Thoracic aorta (tissue), 2 donors: ENCODE measurements at places on chromosomes 16 and 17.

DNA sequence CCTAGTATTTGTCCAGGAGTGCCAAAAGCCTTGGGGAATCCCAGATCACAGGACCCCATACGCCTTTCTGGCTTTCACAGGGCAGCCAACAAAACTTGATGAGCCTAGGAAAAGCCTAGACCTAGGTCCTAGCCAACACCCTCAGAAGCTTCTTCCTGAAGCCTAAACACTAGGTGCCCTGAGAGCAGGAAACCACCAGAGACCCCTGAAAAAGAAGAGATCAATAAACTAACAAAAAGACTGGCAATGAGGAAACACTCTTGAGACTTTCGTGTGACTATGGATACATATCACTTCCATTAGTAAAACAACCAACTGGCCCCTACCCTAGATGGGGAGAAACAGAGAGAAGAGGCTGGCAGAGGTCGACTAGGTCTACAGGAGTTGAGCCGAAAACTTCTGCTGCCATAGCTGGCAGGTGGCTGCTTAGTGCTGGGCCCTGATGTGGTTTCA, 1.2 kb downstream of the ORMDL3 start:
- no peaks in the 10 kb centered on the region for H3K27me3 ChIP-seq
- DNase-seq, result no peak
- peak overlapping the region; percentile 93 for H3K4me3 ChIP-seq
- no peak overlapping the region for H3K27ac ChIP-seq
- peaks cover 20% of the 10 kb centered on the region for H3K36me3 ChIP-seq

GRCh38 chr16:84817206-84817605, 2.6 kb upstream of the CRISPLD2 start:
- H3K27ac ChIP-seq, result no peak overlapping the region
- peaks cover 18% of the 10 kb centered on the region for H3K4me1 ChIP-seq
- H3K4me3 ChIP-seq, result no peak overlapping the region
- no peak for DNase-seq
- H3K36me3 ChIP-seq, result no peaks in the 10 kb centered on the region

GRCh38 chr17:3968015-3968414, 3.8 kb upstream of the ATP2A3 start:
- DNase-seq, result no peak
- no peak overlapping the region for H3K27ac ChIP-seq
- H3K4me1 ChIP-seq, result peaks cover 17% of the 10 kb centered on the region

DNA sequence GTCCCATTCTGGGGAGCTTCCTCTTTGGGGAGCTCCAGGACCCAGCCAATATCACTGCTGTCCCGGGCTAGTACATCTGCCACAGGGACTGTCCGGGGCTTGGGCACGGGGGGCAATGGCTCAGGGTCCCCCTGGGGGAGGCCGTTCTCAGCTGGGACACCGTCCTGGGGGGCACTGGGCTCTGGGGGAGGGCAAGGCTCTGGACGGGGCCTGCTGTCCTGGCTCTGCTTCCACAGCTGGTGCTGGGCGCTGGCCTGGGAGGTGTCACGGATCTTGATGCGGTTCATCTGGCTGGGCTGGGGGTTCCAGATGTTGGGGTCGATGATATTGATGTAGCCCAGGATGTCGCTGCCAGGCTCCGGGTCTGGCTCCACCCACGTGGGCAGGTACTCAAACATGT, 26.1 kb downstream of the SLC5A10 start:
- H3K4me1 ChIP-seq, result no peaks in the 10 kb centered on the region
- H3K27me3 ChIP-seq, result no peaks in the 10 kb centered on the region
- peaks cover 19% of the 10 kb centered on the region for H3K36me3 ChIP-seq
- H3K4me3 ChIP-seq, result no peak overlapping the region

DNA sequence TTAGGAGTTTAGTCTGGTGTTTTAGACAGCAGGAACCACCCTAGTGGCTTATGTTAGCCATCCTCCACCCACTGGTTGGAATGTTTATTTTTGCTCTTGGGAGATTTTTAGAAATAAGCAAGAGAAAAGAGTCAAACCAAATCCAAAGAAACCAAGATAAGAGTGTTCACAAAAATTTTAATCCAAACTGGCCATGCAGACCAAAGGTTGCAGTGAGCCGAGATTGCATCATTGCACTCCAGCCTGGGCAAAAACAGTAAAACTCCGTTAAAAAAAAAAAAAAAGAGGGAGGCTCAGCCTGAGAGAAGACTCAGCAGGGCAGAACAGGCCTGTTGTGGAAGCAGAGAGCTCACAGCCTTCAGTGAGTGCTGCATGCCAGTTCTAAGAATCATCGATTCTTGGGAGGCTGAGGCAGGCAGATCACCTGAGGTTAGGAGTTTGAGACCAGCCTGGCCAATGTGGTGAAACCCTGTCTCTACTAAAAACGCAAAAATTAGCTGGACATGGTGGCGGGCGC, 12.2 kb upstream of the C16orf54 start:
- no peak overlapping the region for H3K27ac ChIP-seq
- DNase-seq, result no peak
- H3K36me3 ChIP-seq, result no peaks in the 10 kb centered on the region
- no peak overlapping the region for H3K4me3 ChIP-seq
- no peaks in the 10 kb centered on the region for H3K27me3 ChIP-seq

DNA sequence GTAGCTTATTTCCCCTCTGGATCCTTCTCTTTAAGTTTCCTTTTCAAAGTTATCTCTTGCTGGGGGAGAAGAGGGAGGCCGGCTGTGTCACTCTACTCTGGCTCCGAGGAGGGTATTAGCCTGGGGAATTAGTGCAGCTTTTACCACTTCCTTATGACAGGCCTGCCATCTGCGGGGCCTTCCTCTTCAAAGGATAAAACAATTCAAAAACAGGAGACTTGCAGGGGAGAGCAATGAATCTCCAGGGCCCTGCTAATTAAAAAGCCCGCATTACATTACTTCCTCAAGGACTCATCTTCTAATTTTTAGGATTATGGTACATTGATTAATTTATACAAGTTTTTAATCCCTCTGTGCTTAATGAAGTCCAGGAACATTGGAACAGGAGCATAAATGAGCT, 190.9 kb upstream of the CDH5 start:
- no peaks in the 10 kb centered on the region for H3K36me3 ChIP-seq
- H3K27ac ChIP-seq, result no peak overlapping the region
- H3K27me3 ChIP-seq, result no peaks in the 10 kb centered on the region
- no peak overlapping the region for H3K4me3 ChIP-seq

- no peaks in the 10 kb centered on the region for H3K36me3 ChIP-seq
- H3K4me3 ChIP-seq, result no peak overlapping the region
- no peak for DNase-seq
- H3K4me1 ChIP-seq, result peaks cover 10% of the 10 kb centered on the region
- no peak overlapping the region for H3K27ac ChIP-seq
- no peaks in the 10 kb centered on the region for H3K27me3 ChIP-seq
Measured at GRCh38 chr17:12046786-12047185, 26.1 kb downstream of the MAP2K4 start.

DNA sequence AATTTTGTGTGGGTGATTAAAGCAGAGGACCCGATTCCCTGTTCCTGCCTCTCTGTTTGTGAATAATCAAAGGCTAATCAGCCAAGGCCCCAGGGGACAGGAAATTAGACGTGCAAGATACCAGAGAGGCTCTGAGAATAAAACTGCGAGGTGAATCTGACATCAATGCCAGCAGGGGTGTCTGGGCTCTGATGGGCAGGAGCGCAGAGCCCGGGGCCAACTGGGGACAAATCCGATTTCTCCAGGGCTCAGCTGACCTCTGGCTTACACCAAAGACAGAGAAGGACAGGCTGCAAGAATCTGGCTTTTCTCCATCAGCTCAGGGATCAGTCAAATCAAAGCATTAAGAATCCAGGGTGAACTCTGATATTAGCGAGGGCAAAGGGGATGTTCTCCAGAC, 174.3 kb downstream of the XYLT1 start:
- no peaks in the 10 kb centered on the region for H3K27me3 ChIP-seq
- H3K36me3 ChIP-seq, result no peaks in the 10 kb centered on the region
- no peak for DNase-seq
- H3K4me3 ChIP-seq, result no peak overlapping the region
- H3K4me1 ChIP-seq, result peaks cover 2% of the 10 kb centered on the region

- H3K27ac ChIP-seq, result no peak overlapping the region
- peaks cover 53% of the 10 kb centered on the region for H3K36me3 ChIP-seq
- H3K27me3 ChIP-seq, result no peaks in the 10 kb centered on the region
- no peak for DNase-seq
- no peaks in the 10 kb centered on the region for H3K4me1 ChIP-seq
Measured at GRCh38 chr17:80312621-80313135, 52.0 kb downstream of the RNF213 start.
